CD4-positive, alpha-beta T cell treated with Interleukin-21 for 1 hour (primary cell): ENCODE measurements at places on chromosomes 5 and 9.

DNA sequence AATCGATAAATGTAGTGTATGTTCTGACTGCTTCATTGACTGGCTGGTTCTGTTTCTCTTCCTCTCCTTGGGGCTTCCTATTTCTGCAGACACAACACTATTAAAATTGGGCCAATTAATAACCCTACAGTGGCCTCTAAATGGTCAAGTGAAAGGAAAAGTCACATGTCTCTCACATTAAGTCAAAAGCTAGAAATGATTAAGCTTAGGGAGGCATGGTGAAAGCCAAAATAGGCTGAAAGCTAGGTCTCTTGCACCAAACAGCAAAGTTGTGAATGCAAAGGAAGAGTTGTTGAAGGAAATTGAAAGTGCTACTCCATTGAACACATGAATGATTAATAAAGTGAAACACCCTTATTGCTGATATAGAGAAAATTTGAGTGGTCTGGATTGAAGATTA is 58.2 kb downstream of the CCNH start:
- DNase-seq = no peak

GRCh38 chr5:120240706-120241105 is 223.4 kb upstream of the PRR16 start:
- no peak for DNase-seq

DNA sequence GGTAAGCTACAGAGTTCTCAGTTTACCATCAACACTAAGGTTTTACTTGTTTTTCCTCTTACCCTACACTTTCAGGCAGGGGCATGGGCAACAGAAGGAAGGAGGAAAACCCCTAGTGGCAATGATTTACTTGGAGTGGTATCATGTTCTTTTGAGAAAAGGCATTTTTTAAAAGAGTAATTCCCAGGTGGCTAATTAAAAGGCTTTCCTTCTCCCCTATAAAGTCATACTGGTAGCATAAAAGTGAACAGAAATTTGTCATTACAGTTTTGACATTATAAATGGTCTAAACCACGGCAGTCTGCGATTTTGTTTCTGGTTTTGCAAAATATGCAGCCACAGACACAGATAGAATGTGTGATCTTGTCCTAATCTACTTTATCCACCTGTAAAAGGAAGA is 30.9 kb upstream of the OR2K2 start:
- DNase-seq = no peak

DNA sequence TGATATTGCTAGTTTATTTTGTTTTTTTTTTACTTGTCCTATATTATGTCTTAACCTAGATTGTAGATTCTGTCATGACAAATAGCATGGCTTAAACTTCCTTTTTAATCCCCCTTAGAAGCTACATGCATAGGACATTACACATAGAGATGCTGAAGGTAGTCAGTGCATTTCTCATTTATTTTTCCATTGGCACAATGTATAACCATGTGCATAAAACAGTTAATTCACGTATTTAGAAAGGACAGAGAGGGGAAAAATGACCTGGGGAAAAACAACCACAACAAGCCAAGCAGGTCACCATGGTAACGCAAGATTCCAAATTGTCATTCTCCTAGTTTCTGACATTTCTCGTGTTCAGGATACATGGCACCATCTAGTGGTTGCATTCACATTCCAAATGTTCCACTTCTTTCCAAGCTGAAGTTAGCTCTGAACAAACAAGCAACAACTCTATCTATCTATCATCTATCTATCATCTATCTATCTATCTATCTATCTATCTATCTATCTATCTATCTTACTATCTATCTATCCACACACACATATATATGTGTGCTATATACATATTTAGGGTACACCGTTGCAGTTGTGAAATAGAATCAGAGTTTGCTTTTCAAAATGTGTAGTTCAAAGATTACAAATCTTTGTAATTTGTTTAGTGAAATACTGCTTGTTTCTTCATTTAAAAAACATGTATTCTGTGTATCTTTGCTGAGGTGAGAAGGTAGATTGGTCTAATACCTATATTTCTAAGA is 487.2 kb upstream of the ST8SIA4 start:
- peak; percentile 14 for DNase-seq

GRCh38 chr5:138954257-138955012 is 79.3 kb upstream of the LRRTM2 start:
- DNase-seq = no peak

GRCh38 chr5:142976861-142977260 is 206.7 kb downstream of the ARHGAP26 start:
- no peak for DNase-seq

- DNase-seq = no peak
These were observed 437.0 kb downstream of the ZNF608 start for GRCh38 chr5:124309241-124309980.

GRCh38 chr9:14906644-14907359 is 3.4 kb downstream of the FREM1 start:
- no peak for DNase-seq

DNA sequence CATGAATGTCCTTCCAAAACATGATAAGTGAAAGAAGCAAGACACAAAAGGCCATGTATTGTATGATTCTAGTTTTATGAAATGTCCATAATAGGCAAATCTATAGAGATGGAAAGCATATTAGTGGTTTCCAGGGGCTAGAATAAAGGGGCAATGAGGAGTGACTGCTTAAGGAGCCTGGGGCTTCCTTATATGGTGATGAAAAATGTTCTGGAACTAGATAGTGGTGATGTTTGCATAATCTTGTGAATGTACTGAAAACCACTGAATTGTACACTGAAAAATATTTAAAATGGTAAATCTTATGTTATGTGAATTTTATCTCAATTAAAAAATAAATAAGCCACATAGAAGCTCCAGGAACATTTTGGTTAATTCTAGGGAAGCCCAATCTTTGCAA is 144.4 kb upstream of the ANKRD55 start:
- DNase-seq = no peak

GRCh38 chr5:96427824-96428223 is 5.2 kb downstream of the PCSK1 start:
- DNase-seq = no peak

DNA sequence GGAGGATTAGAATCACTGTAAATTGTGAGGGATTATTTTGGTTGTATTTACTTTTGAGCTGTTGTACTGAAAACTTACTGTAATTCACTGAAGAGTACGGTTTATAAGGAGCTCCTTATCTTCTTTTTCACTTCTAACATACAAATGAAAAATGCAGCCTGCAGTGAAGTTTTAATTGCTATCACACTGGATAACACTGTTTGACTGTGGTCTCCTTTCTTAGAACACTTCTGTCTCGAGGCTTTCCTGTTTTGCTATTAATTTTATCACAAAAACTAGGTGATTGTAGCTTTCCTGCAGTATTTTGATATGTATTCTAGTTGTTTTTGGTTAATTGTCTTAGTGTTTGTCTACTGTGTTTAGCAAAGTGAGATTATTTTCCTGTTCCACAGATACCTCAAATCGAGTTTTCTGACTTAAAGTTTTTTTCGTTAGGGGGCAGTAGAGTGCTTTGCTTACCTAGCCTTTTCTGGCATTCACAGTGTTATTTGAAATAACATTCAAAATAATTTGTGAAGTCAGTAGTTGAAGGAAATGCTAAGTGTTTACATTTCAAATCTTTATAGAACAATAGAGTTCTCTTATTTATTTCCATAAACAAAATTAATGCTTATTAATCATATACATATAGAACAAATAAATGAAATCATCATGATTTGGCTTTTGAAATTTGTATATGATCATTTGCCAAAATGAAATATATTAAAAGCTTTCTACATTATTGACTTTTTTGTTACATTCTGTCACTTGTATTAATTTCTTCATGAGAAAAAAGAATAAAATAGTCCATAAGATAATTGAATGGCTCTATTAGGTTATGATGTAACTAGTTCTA is 52.9 kb downstream of the COMMD10 start:
- DNase-seq = peak; percentile 60

GRCh38 chr5:124907098-124907644 is 160.7 kb upstream of the ZNF608 start:
- no peak for DNase-seq

GRCh38 chr9:130768265-130768664 is 66.8 kb upstream of the ABL1 start:
- no peak for DNase-seq

DNA sequence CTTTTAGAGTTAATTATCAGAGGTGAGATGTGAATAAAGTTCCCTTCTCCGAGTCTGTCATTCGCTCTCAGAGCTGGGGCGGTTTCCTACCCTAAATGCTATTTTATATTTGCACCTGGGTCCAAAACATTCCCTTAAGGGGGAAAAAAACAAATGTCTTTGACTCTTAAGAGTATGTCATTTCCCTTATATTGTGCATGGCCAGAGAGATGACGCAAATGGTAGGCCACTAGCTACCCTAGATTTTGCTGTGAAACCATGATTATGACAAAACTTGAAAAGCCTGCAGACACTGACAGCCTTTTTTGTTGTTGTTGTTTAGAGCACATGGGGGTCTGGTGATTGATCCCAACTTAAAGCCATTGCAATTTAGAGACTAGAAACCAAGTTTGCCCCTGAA is 12.8 kb downstream of the DAB2 start:
- no peak for DNase-seq

- no peak for DNase-seq
These were observed 143.1 kb upstream of the RANBP3L start for GRCh38 chr5:36444582-36445418.

DNA sequence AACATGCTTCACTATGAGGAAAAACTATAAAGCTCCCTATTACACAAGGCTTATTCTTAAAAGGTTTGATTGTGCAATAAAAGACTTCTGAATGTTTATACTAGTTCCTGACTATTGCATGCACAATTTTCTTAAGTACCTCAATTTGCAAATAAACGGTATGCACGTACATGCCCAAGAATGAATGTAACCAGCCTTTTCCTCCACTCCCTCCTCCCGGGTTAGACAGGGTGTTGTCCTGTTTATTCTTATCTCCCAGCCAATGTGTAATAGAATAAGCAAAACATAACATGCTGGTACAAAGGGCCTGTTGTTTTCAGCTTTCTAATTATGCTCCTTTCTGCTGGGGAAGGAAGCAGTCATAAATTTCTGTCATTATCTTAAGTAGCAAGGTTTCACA is 79.1 kb downstream of the AOPEP start:
- DNase-seq = no peak

DNA sequence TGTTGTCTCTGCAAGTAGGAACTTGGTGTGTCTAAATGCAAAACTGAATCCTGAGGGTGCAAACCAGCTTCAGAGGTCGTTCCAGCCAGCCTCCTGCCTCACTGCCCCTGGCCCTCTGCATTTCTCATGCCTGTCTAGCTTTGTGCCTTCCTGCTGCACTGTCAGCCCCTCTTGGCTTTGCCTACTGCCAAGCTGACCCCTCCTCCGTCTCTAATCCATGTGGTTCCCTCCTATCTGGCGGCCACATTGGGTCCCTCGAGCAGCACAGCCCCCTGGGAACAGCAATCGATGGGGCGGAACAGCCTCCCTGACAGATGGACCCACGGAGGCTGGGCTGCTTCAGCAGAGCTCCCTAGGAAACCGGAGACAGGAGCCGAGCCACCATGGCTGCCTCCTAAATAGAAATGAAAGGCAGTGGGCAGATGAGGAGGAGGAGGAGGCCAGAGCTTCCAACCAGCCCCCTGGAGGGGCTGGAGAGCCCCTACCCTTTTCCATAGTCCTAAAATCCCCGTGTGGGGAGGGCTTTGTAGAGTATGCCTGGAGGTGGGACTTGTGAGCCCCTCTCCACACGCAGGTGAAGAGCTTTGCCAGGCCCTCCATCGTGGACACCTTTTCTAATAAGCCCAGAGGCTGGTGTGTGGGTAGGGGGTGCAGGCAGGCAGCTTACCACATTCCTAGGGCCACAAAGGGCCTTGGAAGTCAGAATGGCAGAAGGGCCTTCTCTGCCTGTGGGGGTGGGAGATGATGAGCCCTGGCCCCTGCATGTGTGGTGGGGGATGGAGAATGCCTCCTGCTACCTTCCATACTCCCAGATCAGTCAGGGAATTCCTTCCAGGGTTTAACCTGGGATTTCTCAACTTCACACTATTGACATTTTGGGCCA is 9.2 kb upstream of the CXXC5 start:
- no peak for DNase-seq

GRCh38 chr9:90873422-90873821 is 71.8 kb downstream of the SYK start:
- DNase-seq = no peak

GRCh38 chr5:52705720-52706119 is 82.0 kb upstream of the ITGA1 start:
- peak; percentile 8 for DNase-seq

DNA sequence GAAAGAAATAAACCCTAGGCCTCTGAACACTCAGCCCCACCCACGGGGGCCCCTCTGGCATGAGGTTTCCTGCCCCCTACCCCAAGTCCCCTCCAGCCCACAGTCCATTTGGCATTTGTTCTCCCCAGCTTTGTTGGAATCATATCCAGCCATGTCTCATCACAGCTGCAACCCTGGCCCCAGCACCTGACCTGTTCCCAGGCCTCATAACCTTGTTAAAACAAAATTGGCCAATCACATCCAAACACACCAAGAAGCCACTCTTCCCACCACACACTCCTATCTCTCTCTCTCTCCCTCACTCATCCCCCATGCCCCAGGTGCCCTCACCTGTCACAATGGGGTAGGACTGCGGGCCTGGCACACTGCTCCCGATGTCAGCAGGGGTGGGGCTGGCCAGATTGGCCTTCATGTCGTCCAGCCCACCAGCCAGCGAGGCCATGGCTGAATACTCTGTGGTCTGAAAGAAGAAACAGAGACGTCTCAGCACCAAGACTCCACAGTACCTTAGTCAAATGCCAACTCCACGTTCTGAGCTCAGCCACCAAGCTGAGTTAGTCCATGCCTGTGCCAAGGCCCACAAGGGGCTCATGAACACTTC is 110.9 kb downstream of the PAX5 start:
- no peak for DNase-seq

DNA sequence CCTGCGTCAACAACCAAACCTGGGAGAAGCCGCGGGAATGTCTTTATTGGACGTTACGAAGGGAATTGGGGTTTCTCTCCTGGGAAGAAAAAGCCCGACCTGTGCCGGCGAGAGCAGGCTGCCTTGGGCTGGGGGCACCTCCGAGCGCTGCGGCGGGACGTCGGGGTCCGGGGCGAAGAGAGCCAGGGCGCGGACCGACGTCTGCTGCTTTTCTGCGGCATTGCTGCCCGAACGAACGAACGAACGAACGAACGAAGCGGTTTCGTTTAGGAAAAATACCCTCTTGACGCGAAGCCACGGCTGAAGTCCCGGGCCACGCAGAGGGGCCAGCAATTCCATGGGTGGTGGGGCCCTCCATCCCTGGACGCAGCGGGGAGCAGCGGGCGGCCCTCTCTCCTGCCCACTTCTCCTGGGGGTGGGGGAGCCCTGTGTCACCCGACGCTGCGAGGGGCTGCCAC is 4.8 kb upstream of the PITX1 start:
- no peak for DNase-seq

- no peak for DNase-seq
These were observed 2.5 kb downstream of the FREM1 start for GRCh38 chr9:14907696-14908095.

GRCh38 chr9:137064027-137064879 is 6.1 kb downstream of the SAPCD2 start:
- DNase-seq = peak; percentile 58

DNA sequence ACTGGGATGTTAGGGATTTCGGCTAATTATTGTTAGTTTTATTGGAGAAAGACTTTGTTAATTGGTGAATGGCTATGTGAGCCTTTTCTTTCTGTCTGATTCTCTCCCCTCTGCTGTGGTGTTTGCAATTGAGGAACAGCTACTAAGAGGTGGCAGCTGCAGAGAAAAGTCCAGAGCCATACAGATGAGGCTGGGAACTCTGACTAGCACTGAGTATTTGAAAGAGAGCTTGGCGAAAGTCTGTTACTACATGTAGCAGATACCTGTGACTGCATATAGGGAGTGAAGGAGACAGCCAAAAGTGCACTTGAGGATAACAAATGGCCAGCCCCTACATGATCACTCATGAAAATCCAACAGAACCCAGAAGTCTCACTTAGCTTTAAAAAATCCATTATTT is 44.3 kb upstream of the HSPB3 start:
- no peak for DNase-seq
